ENCODE measurements at places on chromosomes 13 and 19.

DNA sequence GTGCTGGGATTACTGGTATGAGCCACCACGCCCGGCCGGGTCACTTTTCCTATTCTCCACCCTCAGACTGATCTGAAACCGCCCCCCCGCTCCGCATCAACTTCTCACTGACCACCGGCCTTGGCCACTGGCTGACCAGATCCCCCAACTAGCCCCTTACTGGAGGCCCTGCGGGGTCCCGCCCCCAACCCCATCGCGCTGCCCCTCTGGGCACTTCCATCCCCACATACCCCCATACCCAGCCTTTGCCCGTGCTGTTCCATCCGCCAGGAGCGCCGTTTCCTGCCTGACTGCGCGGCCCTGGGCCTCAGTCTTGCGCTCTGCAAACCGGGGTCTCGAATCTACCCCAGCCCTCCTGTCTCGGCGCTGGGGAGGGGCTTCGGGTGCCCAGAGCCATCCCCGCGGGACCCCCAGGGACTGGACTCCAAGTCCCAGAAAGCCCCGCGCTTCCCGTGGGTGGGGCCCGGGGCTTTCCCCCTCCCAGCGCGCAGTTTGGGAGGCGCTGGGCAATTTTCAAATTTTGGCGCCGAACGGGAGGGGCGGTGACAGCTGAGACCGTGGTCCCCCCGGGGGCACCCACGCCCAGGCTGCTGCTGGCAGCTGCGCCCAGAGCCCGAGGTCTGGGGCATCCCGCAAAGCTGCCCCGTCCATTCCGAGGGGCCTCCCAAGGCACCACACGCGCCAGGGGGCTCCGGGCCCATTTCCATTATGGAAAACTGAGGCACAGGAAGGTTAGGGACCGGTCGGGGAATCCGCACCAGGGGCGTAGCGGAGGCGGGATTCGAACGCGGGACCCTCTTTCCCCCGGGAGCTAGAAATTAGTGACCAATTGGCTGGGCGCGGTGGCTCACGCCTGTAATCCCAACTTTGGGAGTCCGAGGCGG is 5.2 kb upstream of the LMNB2 start:
- DNase-seq = peak; percentile 65

- no peak for DNase-seq
Measured at GRCh38 chr13:79468819-79469218, 12.1 kb upstream of the NDFIP2 start.

DNA sequence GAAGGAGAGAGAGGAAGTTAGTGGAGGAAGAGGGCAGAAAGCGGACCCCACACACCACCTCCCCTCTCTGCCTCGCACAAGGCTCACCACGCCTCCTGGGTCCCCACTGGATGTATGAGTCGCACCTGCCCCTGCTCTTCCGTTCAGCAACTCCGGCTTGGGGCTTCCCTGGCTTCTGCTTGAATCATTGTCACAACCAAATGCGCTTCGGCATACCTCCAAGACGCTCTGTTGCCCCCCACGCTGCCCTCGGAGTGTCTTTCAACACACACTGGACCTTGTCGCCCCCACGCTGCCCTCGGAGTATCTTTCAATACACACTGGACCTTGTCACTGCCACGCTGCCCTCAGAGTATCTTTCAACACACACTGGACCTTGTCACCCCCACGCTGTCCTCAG is 247.2 kb downstream of the TEX29 start:
- DNase-seq = no peak

DNA sequence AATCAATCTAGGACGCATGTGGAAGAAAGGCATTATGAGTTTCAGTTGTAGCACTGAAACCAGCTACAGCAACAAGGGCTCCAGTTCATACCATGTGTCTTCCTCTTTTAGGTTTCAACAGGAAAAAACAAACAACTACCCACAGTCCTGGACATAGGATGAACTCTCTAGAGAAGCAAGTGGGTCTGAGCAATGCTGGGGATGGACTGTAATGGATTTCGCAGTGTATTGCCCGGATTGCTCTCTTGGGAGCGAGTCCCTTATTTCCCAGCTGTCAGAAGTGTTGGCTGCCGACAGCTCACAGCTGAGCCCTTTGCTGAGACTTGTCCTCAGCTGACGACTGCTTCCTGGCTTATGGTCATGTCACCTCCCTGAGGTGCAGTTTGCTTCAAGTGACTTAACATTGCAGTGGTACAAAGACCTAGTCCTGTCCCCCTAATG is 12.1 kb upstream of the MYCBP2 start:
- no peak for DNase-seq

- no peak for DNase-seq
Measured at GRCh38 chr13:110517505-110518225, 43.9 kb downstream of the RAB20 start.

DNA sequence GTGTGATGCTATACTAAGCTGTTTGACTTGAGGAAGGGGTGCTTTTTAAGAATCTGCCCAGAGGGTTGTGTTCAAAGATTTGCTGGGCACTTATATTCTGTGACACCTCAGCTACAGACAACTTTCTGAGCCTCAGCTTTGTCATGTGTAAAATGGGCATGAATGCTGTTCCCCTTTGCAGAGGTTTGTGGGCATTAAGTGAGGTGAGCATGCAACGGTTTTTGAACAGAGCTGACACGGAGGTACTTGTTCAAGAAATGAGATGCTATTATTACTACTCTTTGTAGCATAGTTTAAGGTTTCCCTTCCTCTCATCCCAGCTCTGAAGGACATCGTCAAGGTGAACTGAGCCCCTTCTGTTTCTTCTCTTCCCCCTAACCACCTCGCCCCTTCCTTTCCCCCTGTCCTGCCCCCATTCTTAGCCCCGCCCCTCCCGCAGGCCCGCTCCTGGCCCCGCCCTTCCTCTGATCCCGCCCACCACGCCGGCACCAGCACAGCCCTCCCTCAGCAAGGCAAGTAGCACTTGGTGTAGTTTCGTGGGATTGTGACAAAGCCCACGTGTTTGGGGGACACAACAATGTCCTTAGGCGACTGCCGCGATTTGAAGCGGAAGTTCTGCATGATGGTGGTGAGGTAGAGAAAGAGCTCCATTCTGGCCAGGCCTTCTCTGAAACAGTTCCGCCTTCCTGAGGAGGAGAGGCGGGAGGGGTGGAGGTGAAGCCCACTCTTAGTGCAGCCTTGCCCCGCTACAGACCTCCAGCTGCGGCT is 26.1 kb upstream of the CYP2A7 start:
- peak; percentile 6 for DNase-seq

- no peak for DNase-seq
Measured at GRCh38 chr19:18514800-18515682, 6.8 kb downstream of the ELL start.

DNA sequence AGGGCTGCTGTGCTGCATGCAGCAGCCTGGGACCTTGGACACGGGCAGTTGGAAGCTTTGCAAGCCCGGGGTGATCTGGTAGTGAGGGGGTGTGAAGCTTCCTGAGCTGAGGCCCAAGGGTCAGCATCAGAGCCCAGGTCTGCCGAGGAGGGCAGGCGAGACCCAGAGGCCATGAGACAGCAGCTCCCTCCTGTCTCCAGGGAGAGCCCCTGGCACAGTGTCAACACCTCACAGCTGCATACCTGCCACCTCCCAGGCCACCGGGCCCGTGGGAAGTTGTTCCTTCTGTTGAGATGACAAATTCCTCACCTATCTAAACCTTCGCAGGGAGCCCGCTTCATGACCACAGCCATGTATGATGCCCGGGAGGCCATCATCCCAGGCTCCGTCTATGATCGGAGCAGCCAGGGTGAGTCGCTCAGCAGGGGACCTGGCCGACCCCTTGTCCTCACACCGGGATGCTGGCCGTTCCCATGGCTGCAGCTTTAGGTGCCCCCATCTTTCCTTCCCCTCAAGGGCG is 32.1 kb downstream of the CERS1 start:
- no peak for DNase-seq

- no peak for DNase-seq
Measured at GRCh38 chr19:36265856-36266374, 51.0 kb downstream of the ZNF146 start.

- DNase-seq = no peak
Measured at GRCh38 chr19:45474606-45475521, 7.1 kb downstream of the FOSB start.

DNA sequence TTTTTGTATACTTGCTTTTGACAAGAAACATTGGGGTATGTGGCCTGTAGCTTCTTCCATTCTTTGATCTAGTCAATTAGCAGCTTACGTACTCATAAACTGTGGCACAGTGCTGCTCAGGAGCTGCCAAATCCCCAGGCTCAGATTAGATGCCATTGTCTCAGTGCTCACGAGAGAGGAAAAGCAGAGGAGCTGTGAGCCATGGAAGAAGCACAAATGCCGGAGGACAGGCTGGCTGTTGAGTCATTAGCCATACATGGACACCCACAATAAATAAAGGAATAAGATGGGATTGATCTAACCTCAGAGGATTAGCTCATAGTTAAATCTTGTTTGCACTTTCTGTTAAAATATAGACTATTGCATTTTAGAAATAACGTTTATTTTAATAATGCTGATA is 121.7 kb downstream of the POSTN start:
- DNase-seq = no peak

- DNase-seq = no peak
Measured at GRCh38 chr19:47082493-47082892, 31.1 kb downstream of the ZC3H4 start.

DNA sequence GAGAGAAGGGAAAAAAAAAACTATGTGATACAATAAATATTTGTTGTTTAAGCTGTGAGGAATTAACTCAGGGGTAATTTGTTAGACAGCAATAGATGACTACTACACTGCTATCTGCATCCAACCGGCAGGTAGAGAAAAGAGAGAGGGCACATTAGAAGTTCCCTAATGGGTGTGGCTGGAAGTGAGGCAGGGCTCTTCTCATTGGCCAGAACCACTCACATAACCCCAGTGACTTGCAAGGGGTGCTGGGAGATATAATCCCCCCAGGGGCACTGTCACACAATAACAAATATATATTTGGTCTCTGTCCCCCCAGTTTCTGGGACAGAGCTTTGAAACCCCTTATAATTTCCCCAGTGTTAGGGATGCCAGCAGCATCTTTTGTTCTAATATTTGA is 24.3 kb downstream of the FGF21 start:
- no peak for DNase-seq

DNA sequence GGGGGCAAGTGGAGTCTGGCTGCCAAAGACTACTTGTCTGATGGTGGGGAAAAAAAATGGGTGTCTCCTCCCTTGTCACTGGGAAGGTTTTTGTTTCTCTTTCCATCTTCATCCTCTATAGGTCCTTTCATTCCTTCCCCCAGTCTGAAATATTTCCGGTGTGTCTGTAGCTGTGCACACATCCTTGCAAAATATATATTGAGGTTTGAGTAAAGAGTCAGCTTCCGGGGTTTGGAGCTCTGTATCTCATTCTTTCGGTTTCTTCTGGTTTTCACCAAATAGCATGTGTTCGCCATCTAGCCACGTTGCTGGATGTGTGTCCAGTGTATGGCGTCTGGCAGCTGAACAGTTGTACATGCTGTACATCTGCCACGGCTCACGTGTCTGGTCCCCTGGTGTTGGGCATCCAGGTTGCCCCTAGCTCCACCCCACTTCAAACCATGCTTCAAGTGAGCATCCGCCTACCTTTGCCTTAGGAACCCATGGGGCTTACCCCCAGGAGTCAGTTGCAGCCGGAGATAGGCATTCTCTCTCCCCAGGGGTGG is 142.2 kb downstream of the SIPA1L3 start:
- no peak for DNase-seq

DNA sequence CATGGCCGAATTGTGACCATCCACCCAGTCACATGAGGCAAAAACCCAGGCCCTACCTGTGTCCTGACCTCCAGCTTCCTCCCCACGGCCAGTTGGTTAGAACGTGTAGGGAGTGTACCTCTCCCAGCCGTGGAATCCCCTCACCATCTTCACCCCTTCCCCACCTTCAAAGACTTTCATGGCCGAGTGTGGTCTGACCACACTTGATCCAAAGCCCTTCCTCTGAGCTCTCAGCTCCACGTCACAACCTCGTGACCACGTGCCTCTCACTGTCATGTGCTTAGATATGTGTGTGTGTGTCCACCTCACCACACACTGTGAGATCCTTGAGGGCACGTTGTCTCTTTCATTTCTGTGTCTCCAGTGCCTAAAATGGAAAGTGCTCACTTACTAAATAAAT is 48.6 kb upstream of the UBE2L5 start:
- DNase-seq = no peak

- DNase-seq = no peak
Measured at GRCh38 chr19:27736225-27736624, 1476.7 kb downstream of the UQCRFS1 start.

DNA sequence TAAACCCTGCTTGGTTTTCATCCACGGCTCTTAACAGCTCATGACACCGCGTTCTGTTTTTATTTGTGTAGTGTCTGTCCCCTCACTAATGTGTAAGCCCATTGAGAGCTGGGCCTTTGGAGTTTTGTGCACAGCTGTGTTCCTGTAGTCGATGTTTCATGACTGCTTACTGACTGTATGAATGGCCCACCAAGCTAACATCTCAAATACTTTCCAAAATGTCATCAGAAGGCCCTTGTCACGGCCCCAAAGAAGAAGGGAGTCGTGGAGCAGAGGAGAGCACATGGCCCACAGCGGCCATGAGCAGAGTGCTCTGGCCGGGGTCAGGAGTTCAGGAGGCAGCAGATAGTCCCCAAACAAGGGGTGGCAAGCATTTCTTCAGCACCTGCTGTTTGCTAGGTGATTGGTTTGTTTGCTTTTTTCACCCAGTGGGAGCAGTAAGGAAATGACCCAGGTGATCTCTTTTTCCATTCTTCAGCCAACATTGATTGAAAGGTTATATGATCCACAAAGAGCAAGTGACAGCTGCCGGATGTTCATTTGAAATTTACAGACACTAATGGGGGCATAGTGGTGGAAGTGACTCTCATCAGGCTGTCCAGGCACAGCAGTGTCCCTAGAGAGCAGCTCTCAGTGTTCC is 315.2 kb downstream of the ATP8A2 start:
- no peak for DNase-seq

GRCh38 chr13:109869312-109870237 is 83.2 kb upstream of the IRS2 start:
- no peak for DNase-seq

GRCh38 chr19:55538132-55538531 is 1.2 kb upstream of the SBK2 start:
- DNase-seq = no peak
